ENCODE measurements at places on chromosomes 3 and 15. TPM values are rescaled to one million over a fixed set of nuclear protein-coding genes. Genes with fewer than 3 reads are reported as not detected.

SCN11A gene
- not detected for total RNA-seq

RLBP1 gene
- total RNA-seq, result not detected

TMEM108 gene
- 7.1 TPM for total RNA-seq

POLQ gene
- 2.9 TPM for total RNA-seq

IL20RB gene
- 0.94 TPM for total RNA-seq

CADM2 gene
- total RNA-seq, result 1.1 TPM

GRCh38 chr3:118626453-118626852 lies 408.2 kb downstream of the IGSF11 start:
- H3K4me1 ChIP-seq, result peaks cover 2% of the 10 kb centered on the region
- H3K4me3 ChIP-seq, result no peak overlapping the region
- peaks cover 15% of the 10 kb centered on the region for H3K27me3 ChIP-seq
- H3K36me3 ChIP-seq, result no peaks in the 10 kb centered on the region

DNA sequence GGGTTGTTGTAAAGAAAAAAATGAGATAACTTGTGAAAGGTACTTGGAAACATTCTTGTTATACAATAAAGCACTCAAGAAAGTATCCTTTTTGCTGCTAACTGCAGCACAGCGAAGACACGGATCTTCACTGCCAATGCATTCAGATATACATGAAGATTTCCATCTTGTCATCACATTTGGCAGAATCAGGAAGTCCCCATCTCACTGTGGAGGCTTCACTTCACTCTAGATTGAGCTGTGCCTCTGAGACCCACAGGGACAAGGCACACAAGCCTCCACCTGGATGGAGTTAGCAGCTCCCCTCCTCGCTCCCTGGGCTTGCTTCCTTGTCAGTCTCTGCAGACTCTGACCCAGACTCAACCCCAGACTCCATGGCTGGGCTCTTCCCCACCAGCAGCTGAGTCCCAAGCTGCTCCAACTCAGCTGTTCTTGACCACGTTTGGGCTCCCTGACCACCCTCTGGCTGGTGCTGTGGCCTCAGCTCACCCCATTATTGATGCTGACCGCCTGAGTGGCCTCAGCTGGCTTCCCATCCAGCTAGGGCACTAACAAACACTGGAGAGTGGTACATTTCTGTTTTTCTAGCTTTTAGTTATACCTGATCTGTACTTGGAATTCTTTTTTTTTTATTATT lies 45.4 kb upstream of the SMAD3 start:
- peaks cover 24% of the 10 kb centered on the region for H3K4me1 ChIP-seq
- no peak overlapping the region for H3K4me3 ChIP-seq
- H3K27me3 ChIP-seq, result no peaks in the 10 kb centered on the region
- no peak overlapping the region for H3K27ac ChIP-seq
- DNase-seq, result no peak

DNA sequence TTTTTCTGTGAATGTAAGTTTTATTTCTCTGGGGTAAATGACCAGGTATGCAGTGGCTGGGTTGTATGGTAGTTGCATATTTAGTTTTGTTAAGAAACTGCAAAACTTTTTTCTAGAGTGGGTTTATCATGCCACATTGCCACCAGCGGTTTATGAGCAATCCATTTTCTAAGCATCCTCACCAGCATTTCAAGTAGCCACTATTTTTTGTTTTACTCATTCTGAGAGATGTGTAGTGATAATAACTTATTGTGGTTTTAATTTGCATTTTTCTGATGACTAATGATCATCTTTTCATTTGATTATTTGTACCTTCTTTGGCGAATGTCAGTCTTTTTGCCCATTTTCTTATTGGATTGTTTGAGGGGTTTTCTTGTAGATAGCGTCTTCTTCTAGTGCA lies 56.2 kb downstream of the SPRED1 start:
- peaks cover 35% of the 10 kb centered on the region for H3K4me1 ChIP-seq
- no peak overlapping the region for H3K4me3 ChIP-seq
- H3K27ac ChIP-seq, result peak overlapping the region; percentile 13
- DNase-seq, result no peak

DNA sequence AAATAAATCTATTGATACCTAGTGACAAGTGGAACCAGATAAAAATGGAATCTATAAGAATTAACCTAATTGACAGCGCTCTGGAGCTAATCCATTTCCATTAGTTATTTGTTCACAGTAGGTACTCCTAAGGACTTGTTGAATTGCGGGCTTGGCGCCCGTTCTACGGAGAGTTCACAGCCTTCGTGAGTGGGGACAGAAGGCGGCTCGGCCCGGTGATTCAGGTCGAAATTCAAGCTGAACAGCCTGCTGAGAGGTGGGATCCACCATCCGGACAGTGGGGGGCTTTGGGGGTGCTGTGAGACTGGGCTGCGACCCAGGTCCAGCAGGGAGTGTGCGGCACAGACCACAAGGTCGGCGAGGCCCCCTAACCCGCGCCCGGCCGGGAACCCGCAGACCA lies 779 bp upstream of the CTNNB1 start:
- H3K27ac ChIP-seq, result peak overlapping the region; percentile 20
- H3K36me3 ChIP-seq, result no peaks in the 10 kb centered on the region
- H3K4me3 ChIP-seq, result peak overlapping the region; percentile 81
- no peak for DNase-seq
- H3K4me1 ChIP-seq, result peaks cover 26% of the 10 kb centered on the region

- H3K4me3 ChIP-seq, result no peak overlapping the region
- H3K4me1 ChIP-seq, result peaks cover 10% of the 10 kb centered on the region
- H3K27me3 ChIP-seq, result peaks cover 17% of the 10 kb centered on the region
- no peaks in the 10 kb centered on the region for H3K36me3 ChIP-seq
Observed at GRCh38 chr3:34073961-34074360, 275.5 kb downstream of the PDCD6IP start.

DNA sequence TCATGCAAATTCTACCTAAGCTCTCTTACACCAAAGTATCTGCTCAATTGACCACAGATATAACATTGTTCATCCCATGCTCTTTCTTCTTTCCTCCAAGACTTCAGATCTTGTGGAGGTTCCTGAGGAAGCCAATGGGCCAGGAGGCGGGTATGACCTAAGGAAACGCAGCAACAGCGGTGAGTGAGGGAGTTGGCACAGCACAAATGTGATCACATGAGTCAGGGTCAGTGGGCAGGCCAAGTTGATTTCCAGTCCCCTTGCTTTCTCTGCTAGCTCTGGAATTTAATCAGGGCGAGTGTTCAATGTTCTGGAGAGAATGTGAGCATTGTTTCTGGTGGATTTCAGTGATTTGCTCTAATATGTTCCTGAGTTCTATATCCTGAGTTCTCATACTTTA lies 112.7 kb downstream of the STAC start:
- H3K4me3 ChIP-seq, result no peak overlapping the region
- DNase-seq, result no peak
- no peaks in the 10 kb centered on the region for H3K36me3 ChIP-seq

DNA sequence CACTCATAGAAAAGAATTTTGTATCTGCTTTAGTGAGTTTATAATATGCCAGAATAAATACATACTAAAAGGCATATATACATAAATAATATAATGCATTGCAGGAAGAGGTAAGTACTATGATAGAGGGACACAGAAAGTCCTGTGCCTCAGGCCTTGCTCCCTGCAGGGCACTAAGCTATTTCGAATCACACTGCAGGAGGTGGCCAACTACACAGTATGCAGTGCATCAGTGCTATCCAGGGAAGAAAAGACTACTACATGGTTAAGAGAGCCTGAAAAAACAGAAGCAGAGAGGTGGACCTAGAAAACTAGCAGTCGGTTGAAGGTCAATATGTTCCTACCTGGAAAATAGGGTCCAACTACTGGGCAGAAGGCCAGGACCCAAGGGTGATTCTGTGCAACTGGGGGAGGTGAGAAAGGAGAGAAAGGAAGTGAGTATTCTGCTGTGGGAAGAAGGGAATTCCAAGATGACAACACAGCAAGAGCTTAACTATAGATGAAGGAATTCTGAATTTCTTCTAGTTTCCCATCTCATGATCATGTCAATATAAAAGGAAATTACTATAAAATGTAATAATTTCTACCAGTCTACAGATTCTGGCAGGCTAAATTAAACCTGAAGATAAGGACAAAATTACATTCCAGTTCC lies 218.0 kb downstream of the ZBTB20 start:
- no peak overlapping the region for H3K4me3 ChIP-seq
- no peak overlapping the region for H3K27ac ChIP-seq
- H3K4me1 ChIP-seq, result peaks cover 3% of the 10 kb centered on the region
- peaks cover 3% of the 10 kb centered on the region for H3K36me3 ChIP-seq

DNA sequence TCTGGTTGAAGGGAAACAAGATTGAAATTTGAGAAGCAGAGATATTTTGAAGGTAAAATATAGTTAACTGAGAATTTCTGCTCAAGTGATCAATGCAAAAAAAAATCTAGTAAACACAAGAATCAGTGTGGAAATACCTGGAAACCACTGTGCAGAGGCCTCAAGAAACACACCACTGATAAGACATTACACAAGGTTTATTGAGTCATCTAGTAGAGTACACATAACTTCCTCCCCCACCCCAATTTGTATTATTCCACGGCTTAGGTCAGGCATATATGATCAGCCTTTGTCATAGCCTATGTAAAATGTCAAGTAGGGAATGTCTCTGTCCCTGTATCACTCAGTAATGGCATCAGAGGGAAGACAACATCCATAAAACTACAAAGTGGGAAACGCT lies 447.8 kb upstream of the BCHE start:
- H3K4me3 ChIP-seq, result no peak overlapping the region
- DNase-seq, result no peak
- no peak overlapping the region for H3K27ac ChIP-seq
- no peaks in the 10 kb centered on the region for H3K4me1 ChIP-seq

GRCh38 chr15:100158356-100158755 lies 183.4 kb downstream of the ADAMTS17 start:
- no peak for DNase-seq
- H3K27ac ChIP-seq, result no peak overlapping the region
- no peak overlapping the region for H3K4me3 ChIP-seq
- H3K36me3 ChIP-seq, result no peaks in the 10 kb centered on the region
- no peaks in the 10 kb centered on the region for H3K27me3 ChIP-seq

DNA sequence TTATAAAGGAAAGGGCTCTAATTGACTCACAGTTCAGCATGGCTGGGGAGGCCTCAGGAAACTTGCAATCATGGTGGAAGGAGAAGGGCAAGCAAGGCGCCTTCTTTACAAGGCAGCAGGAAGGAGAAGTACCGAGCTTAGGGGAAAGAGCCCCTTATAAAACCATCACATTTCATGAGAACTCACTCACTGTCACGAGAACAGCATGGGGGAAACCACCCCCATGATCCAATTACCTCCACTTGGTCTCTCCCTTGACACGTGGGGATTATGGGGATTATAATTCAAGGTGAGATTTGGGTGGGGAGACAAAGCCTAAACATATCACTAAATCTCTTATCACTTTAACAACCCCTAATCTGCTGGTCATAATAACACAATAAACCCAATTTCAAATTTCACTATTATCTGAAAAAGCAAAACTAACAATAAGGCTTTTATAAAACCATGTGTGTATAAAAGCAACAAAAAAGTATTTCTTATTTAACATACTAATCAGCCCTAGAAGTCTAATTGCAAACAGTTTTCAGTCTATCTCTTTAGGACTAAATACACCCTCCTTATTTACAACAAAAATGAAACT lies 43.2 kb downstream of the SCAPER start:
- DNase-seq, result no peak
- H3K27me3 ChIP-seq, result no peaks in the 10 kb centered on the region
- no peak overlapping the region for H3K4me3 ChIP-seq
- H3K36me3 ChIP-seq, result peaks cover 2% of the 10 kb centered on the region
- H3K27ac ChIP-seq, result no peak overlapping the region

GRCh38 chr3:188756241-188756640 lies 415.5 kb upstream of the TPRG1 start:
- no peak overlapping the region for H3K4me3 ChIP-seq
- H3K27me3 ChIP-seq, result no peaks in the 10 kb centered on the region

- H3K27ac ChIP-seq, result no peak overlapping the region
- peaks cover 6% of the 10 kb centered on the region for H3K4me1 ChIP-seq
- no peak for DNase-seq
- no peak overlapping the region for H3K4me3 ChIP-seq
- peaks cover under 1% of the 10 kb centered on the region for H3K36me3 ChIP-seq
Observed at GRCh38 chr3:193095366-193095765, 145.7 kb upstream of the PLAAT1 start.

DNA sequence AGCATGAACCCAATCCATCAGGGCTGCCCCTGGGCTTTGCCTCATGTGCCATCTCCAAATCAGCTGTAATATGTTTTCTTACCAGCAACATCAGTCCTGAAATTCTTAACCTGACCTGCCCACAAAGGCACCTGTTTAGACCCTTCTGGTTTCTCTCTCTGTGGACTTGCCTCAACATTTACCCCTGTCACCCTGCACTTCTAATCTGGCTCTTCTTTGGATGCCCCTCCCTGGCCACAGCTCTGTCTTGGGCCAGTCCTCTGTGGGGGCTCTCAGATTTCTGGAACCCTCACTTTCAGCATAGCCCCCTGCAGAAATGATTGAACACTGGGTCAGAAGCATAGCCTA lies 168.7 kb upstream of the STAC start:
- no peaks in the 10 kb centered on the region for H3K36me3 ChIP-seq
- no peak overlapping the region for H3K27ac ChIP-seq
- H3K4me1 ChIP-seq, result no peaks in the 10 kb centered on the region
- H3K27me3 ChIP-seq, result peaks cover 12% of the 10 kb centered on the region
- no peak overlapping the region for H3K4me3 ChIP-seq
- no peak for DNase-seq

DNA sequence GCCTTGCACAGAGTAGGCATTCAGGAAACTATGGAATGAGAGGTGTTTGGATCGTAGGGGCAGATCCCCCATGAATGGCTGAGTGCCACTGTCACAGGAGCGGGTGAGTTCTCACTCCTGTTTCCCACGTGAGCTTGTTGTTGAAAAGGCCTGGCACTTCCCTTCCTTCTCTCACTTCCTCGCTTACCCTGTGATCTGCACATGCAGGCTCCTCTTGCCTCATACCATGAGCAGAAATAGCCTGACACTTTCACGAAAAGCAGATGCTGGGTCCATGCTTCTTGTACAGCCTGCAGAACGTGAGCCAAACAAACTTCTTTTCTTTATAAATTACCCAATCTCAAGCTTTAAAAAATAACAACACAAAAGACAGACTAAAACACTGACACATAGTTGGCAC lies 55.4 kb downstream of the AGBL1 start:
- no peaks in the 10 kb centered on the region for H3K27me3 ChIP-seq
- H3K4me3 ChIP-seq, result no peak overlapping the region
- DNase-seq, result no peak
- no peaks in the 10 kb centered on the region for H3K36me3 ChIP-seq

GRCh38 chr15:31458596-31459399 lies 132.2 kb downstream of the KLF13 start:
- H3K27ac ChIP-seq, result no peak overlapping the region
- H3K4me1 ChIP-seq, result peaks cover 26% of the 10 kb centered on the region
- H3K27me3 ChIP-seq, result no peaks in the 10 kb centered on the region
- no peak for DNase-seq
- no peak overlapping the region for H3K4me3 ChIP-seq

DNA sequence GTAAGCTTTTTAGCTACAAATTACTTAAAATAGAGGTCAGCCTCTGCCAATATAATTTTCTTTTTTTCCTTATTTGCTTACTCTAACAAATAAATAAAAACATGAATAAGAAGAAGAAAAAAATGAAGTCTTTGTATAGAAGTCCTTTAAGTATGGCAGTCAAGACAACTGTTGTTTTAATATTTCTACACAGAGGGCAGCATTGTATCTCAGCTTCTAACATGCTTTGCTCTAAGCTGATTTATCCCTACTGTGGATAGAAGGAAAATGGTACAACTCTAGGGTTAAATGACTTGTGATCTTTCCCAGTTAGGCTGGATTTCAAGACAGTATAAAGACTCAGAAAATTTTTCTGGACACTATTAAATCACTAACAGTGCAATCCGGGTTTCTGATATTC lies 104.3 kb upstream of the MEIS2 start:
- no peaks in the 10 kb centered on the region for H3K36me3 ChIP-seq
- H3K4me1 ChIP-seq, result no peaks in the 10 kb centered on the region
- H3K4me3 ChIP-seq, result no peak overlapping the region
- no peak for DNase-seq

Measured in chondrocyte (in vitro differentiated cells).